ENCODE measurements at places on chromosomes 2 and 18. TPM values are rescaled to one million over a fixed set of nuclear protein-coding genes. Genes with fewer than 3 reads are reported as not detected.

DNA sequence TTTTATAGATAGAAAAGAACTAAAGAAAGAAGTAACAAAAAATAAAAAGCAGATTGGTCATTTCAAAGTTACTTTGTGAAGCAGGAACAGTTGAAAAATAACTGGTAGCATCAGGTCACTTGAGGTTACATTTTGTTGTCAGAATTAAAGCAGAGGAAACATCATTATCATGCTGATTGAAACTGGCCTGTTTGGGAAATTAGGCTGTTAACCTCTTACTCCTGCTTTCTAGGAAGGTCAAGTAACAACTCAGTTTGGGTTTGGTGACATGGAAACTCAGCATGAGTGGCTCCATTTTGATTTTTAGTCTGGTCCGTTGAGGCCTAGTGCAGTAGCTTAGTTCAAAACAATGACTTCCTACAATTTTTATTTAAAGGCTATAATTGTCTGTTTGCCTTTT is 1383.5 kb downstream of the DPP10 start:
- H3K27me3 ChIP-seq, result no peaks in the 10 kb centered on the region
- H3K27ac ChIP-seq, result no peak overlapping the region
- H3K4me3 ChIP-seq, result no peak overlapping the region
- DNase-seq, result no peak
- no peaks in the 10 kb centered on the region for H3K4me1 ChIP-seq

DNA sequence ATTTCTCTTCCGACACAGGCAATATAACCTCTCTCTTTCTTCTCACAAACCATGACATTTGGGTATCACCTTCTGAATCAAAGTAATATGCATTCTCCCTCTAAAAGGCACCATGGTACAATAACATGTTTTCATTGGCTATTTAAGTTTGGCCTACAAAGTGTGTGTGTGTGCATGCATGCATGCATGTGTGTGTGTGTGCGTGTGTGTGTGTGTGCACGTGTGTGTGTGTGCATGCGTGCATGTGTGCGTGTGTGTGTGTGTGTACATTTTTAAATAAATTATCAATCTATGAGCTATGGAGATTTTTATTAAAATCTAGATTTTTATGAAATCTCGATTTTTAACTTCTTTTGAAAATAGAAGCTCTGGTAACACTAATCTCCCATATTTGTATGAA is 745.3 kb upstream of the ZEB2 start:
- H3K27me3 ChIP-seq, result no peaks in the 10 kb centered on the region
- H3K36me3 ChIP-seq, result no peaks in the 10 kb centered on the region
- H3K4me3 ChIP-seq, result no peak overlapping the region
- no peaks in the 10 kb centered on the region for H3K4me1 ChIP-seq
- no peak for DNase-seq

GRCh38 chr18:22238036-22238435 is 68.6 kb downstream of the GATA6 start:
- peaks cover 16% of the 10 kb centered on the region for H3K4me1 ChIP-seq
- H3K4me3 ChIP-seq, result no peak overlapping the region

- H3K4me3 ChIP-seq, result no peak overlapping the region
- H3K36me3 ChIP-seq, result no peaks in the 10 kb centered on the region
- H3K27me3 ChIP-seq, result no peaks in the 10 kb centered on the region
- no peak for DNase-seq
Observed at GRCh38 chr2:68512326-68512725, 44.9 kb downstream of the APLF start.

GRCh38 chr2:86054535-86055082 is 51.1 kb downstream of the POLR1A start:
- 0 out of 2 replicates have a peak, but pooled peaks cover 6% of the 10 kb centered on the region for H3K4me1 ChIP-seq
- H3K27ac ChIP-seq, result no peak overlapping the region
- H3K4me3 ChIP-seq, result no peak overlapping the region
- no peaks in the 10 kb centered on the region for H3K27me3 ChIP-seq
- no peak for DNase-seq
- peaks cover 35% of the 10 kb centered on the region for H3K36me3 ChIP-seq

DNA sequence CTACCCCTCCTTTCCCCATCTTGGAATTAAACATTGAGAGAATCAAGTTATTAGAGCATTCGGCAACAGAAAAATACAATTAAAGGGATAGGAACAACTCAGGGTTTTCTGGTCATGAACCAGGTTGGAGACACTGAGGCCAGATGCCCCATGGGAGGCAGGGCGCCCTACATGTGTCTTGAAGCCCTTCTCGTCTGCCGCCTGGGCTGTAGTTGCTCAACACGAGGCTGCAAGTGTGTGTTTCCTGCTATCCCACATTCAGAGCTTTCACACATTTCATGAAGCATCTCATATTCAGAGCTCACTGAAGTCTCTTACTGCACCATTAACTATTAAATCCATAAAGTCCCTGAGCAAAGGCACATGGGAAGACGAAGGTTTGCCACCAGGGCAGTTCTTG is 28.8 kb downstream of the TTC39C start:
- DNase-seq, result no peak
- no peak overlapping the region for H3K27ac ChIP-seq
- no peaks in the 10 kb centered on the region for H3K4me1 ChIP-seq
- no peaks in the 10 kb centered on the region for H3K27me3 ChIP-seq
- no peaks in the 10 kb centered on the region for H3K36me3 ChIP-seq
- no peak overlapping the region for H3K4me3 ChIP-seq

- no peak for DNase-seq
- no peaks in the 10 kb centered on the region for H3K27me3 ChIP-seq
- no peak overlapping the region for H3K4me3 ChIP-seq
- no peaks in the 10 kb centered on the region for H3K4me1 ChIP-seq
Observed at GRCh38 chr18:6747646-6748045, 18.1 kb downstream of the ARHGAP28 start.

DNA sequence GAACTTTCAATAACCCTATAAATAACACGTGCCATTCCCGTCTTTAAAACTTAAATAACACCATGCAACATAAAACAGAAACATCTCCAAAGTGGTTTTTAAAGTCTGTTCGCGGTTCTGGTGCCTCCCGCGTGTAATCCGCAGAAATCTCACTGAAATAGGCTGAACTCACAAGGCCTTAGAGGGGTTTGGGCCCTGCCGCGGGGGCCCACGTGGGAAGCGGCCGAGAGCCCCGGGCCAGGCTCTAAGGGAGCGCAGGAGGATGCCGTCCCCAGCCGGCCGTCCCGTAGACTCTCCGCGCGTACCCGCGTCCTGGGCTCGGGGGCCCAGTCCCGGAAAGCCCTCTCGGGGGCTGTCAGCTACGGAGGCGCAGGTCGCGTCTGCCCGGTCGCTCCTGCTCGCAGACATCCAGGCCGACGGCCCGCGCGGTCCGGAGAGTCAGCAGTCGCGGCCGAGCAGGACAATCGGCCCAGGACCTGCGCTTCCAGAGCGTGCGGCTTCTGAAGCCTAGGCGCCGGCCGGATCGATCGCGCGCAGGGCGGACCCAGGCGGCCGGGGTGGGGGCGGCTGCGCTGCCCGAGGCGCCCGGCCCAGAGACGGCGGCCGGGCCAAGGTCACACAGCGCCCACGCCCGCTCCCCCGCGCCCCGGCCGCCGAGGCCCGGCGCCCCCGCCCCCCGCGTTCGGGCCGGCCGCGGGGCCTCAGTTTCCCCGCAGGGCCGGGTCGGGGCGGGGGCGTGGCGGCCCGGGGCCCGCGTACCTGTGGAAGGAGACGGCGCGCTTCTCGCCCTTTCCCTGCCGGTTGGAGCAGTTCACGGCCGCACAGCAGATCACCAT is 558 bp downstream of the THAP4 start:
- H3K27me3 ChIP-seq, result no peaks in the 10 kb centered on the region
- peak; percentile 49 for DNase-seq
- H3K36me3 ChIP-seq, result peaks cover 46% of the 10 kb centered on the region
- peaks cover 47% of the 10 kb centered on the region for H3K4me1 ChIP-seq

DNA sequence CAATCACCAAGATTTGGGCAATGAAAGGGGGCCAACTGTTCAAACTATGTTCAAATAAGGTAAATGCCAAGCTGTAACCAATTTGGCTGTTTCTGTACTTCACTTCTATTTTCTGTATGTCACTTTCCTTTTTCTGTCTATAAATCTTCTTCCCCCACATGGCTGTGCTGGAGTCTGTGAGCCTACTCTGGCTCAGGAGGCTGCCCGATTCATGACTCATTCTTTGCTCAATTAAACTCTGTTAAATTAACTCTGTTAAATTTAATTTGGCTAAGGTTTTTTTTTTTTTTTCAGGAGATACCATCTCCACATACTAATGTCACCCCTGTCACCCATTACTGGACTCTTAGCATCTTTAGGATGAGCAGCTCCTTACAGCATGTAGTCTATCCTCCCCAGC is 178.8 kb upstream of the TWIST2 start:
- no peaks in the 10 kb centered on the region for H3K36me3 ChIP-seq
- H3K27me3 ChIP-seq, result no peaks in the 10 kb centered on the region
- no peaks in the 10 kb centered on the region for H3K4me1 ChIP-seq

DNA sequence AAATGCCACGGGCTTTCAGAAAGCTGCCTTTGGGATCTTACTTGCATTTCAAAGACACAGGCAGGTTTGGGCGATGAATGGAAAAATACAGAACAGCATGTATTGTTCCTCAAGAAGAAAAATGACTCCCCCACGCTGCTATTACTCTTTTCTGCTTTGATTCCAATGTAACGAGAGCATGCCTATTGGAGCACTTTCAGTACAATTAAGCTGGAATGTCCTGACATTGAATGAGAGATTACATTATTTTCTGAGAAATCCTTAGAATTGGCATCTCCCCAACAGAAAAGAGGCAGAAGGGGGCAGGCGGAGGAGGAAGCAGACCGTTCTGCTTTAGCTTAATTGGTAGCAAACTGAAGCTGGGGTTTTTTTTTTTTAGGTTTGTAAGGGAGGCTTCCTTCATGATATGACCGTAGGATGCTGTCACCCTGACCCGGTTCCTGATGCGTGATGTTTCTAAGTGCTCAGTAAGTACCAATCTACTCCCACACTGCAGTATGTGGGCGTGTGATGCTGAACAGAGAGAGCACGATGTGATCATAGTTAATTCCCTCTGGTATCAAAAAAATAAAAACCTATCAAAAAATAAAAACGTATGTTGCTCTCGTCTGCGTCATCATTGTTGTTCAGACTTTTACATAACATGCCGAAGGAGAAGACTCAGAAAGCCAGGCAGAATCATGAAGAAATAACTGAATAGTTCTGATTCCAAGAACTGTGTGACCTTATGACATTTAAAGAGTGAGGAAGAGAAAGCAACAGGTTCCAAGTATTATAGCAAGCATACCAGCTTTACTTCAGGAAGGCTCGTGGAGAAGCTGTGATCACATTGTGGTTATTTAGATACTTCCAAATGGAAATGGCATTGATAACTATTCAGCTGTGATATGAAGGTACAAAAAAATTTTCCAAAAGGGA is 40.5 kb downstream of the LONRF2 start:
- H3K4me1 ChIP-seq, result no peaks in the 10 kb centered on the region
- H3K27ac ChIP-seq, result no peak overlapping the region
- H3K27me3 ChIP-seq, result peaks cover 1% of the 10 kb centered on the region
- DNase-seq, result no peak

DNA sequence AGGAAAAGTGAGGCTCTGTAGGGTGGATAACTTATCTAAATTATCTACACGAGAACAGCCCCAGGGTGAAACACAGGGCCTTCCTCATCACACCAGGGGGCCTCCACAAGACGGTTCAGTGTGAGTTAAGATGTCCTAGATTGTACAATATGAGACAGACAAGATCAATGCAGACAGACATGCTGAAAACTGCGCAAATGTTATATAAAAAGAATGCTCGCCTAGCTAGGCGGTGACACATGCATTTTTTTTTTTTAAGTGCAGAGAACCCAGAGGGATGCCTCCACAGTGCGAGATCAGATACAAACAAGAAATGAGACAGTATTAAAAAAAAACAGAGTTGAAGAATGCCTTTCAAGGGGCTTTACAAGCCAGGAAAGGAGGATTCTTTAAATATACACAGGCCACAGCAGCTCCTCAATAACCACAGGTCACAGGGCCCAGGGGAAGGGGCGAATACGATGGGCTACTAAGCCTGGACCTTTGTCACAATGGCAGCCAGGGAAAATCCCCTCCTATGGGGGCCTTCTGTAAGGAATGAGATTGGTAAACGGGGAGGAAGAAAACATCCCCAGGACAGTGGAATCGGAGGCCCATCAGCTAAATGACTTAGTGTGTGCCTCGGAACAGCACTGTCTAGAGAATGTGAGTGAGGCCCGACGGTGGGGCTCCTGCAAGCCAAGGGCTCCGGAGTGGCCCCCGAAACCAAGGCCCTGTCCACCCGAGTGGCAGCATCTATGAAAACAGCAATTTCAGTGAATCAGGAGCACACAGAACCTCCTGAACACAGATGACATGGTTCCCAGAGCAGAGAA is 48.9 kb downstream of the ADCY3 start:
- H3K4me3 ChIP-seq, result no peak overlapping the region
- H3K27ac ChIP-seq, result no peak overlapping the region
- H3K4me1 ChIP-seq, result peaks cover 9% of the 10 kb centered on the region
- peaks cover 24% of the 10 kb centered on the region for H3K27me3 ChIP-seq

GRCh38 chr2:224969633-224970260 is 72.5 kb downstream of the DOCK10 start:
- no peaks in the 10 kb centered on the region for H3K36me3 ChIP-seq
- H3K4me3 ChIP-seq, result no peak overlapping the region
- no peak overlapping the region for H3K27ac ChIP-seq
- H3K27me3 ChIP-seq, result peaks cover 3% of the 10 kb centered on the region

- no peak for DNase-seq
- no peaks in the 10 kb centered on the region for H3K27me3 ChIP-seq
- H3K36me3 ChIP-seq, result no peaks in the 10 kb centered on the region
- no peak overlapping the region for H3K4me3 ChIP-seq
Observed at GRCh38 chr2:99789849-99790248, 300.0 kb upstream of the REV1 start.

- DNase-seq, result no peak
- H3K27ac ChIP-seq, result no peak overlapping the region
- H3K4me1 ChIP-seq, result peaks cover 76% of the 10 kb centered on the region
- H3K36me3 ChIP-seq, result no peaks in the 10 kb centered on the region
- H3K4me3 ChIP-seq, result no peak overlapping the region
- no peaks in the 10 kb centered on the region for H3K27me3 ChIP-seq
Observed at GRCh38 chr2:215687149-215688031, 251.5 kb upstream of the FN1 start.

GRCh38 chr2:47896450-47896968 is 9.8 kb downstream of the FBXO11 start:
- H3K4me3 ChIP-seq, result no peak overlapping the region
- H3K36me3 ChIP-seq, result no peaks in the 10 kb centered on the region
- H3K4me1 ChIP-seq, result peaks cover 26% of the 10 kb centered on the region
- no peaks in the 10 kb centered on the region for H3K27me3 ChIP-seq
- no peak overlapping the region for H3K27ac ChIP-seq
- no peak for DNase-seq

The C1QL2 gene
- total RNA-seq, result not detected

The RAPH1 gene
- 17.9 TPM for total RNA-seq

The PLEK gene
- total RNA-seq, result not detected

The MPP4 gene
- not detected for total RNA-seq

The DES gene
- not detected for total RNA-seq

The RHBDD1 gene
- total RNA-seq, result 8.8 TPM

The UGT1A3 gene
- 0.11 TPM for total RNA-seq

Data from HepG2 (cell line).